ENCODE measurements at places on chromosomes 13 and 19. TPM values are rescaled to one million over a fixed set of nuclear protein-coding genes. Genes with fewer than 3 reads are reported as not detected.

GRCh38 chr13:33958964-33959363 lies 141.0 kb downstream of the RFC3 start:
- no peak for DNase-seq

DNA sequence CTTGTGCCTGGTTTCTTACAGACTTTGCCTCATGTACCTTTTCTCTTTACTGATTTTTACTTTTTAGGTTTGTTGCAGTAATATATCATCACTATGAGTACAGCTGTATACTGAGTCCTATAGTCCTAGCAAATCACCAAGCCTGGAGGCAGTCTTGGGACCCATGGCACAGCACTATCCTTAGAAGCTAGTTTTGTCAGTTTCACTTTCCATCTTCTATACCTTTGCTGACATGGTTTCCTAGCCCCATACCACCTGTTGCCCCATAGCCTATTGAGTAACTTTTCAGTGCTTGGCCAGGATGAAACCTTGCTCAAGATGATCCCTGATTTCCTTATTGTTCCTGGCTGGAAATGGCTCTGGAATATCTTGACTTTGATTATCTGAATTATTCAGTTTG lies 826.4 kb downstream of the GPC5 start:
- DNase-seq: no peak

The CACNG6 gene
- total RNA-seq: not detected

- no peak for DNase-seq
Measured at GRCh38 chr19:35033067-35034004, 3.1 kb downstream of the SCN1B start.

The KLHL1 gene
- not detected for total RNA-seq

DNA sequence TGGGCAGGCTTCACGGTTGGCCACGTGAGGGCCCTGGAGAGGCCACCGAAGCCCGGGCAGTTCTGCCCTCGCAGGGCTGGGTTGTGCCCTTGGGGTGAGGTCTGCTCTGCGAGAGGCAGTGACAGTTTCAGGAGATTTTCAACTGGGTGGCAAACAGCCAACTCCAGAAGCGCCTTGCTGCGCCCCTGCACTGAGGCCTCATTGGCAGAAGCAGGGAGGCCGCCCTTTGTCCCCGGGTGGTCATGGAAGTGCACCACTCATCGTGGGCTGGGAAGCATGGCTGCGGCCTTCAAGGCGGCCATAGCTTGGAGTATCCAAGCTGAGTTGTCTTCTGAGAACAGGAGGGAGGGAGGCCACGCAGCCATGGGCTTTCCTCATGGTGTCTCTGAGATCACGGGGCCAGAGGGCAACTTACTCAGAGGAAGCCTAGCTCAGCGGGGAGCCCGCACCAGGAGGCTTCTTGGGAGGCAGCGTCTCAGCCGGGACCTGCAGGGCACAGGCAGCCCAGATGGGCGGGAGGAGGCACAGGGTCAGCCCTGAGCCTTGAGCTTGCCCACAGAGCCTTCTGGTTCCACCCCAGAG lies 14.8 kb downstream of the PLEKHJ1 start:
- no peak for DNase-seq

DNA sequence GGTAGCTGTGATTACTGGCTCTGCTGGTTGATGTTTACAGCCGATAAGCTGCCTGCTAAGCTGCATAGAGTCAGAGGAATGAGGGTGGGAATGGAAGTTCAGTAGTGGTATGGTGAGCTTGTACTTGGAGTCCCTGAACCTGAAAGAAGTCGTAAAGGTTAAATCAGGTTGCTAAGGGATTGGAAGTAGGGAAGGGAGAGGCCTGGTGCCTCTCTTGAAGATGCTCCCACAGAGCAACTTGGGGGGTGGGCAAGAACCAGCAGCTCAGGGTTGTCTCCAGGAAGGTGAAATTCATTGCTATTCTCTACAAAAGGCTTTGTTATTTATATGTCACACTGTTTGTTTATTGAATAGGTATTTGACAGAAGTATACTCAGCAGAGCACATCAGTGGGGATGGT lies 73.8 kb upstream of the OLFM4 start:
- no peak for DNase-seq

The ICAM4 gene
- 0.94 TPM for total RNA-seq

- DNase-seq: peak; percentile 80
Measured at GRCh38 chr19:36849701-36850558, 746 bp upstream of the ZNF345 start.

- DNase-seq: no peak
Measured at GRCh38 chr13:50809133-50810090, 34.1 kb downstream of the DLEU7 start.

GRCh38 chr19:27966390-27966816 lies 1246.5 kb downstream of the UQCRFS1 start:
- DNase-seq: no peak

The LGALS7B gene
- total RNA-seq: not detected
